ENCODE measurements at places on chromosomes 1 and 21. TPM values are rescaled to one million over a fixed set of nuclear protein-coding genes. Genes with fewer than 3 reads are reported as not detected.

The HSPG2 gene
- polyA plus RNA-seq = 0.90 TPM

The CELA2B gene
- polyA plus RNA-seq = not detected

The ADGRB2 gene
- polyA plus RNA-seq = 0.97 TPM

The GJA8 gene
- not detected for polyA plus RNA-seq

The PLPPR4 gene
- polyA plus RNA-seq = not detected

The CLDN8 gene
- polyA plus RNA-seq = not detected

The DDX20 gene
- polyA plus RNA-seq = 12.2 TPM

The TESK2 gene
- 19.2 TPM for polyA plus RNA-seq

The CFAP141 gene
- not detected for polyA plus RNA-seq

The RAB13 gene
- polyA plus RNA-seq = not detected

The PDE9A gene
- polyA plus RNA-seq = not detected

Data from IgD-negative memory B cell (primary cell).